CD4-positive, alpha-beta T cell treated with Interleukin-6 at 100 ng/mL for 8 hours (primary cell): ENCODE measurements at places on chromosomes 3 and 15.

DNA sequence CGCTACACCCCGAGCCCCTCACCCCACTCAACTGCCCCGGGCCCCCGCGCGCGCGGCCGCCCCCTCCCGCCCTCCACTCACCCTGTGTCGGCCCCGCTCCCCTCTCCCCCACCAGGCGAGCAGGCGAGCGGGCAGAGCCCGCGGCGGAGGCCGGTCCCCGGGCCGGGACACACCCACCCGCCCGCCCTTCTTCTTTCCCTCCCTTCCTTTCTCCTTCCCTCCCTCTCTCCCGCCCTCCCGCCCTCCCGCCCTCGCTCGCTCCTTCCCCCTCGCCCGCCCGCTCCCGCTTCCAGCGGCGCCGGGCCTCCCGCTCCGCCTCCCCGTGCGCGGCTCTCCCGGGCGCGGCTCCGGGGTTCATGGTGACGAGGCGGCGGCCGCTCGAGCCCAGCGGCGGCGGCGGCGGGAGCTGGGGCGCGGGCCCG lies at the start of gene CTDSPL:
CTDSPL (plus strand) TSS at position 261 of the 422 bp plus-strand sequence. CDS start 320 bp downstream, outside the sequence.
- no peak for DNase-seq

GRCh38 chr15:64247535-64247905 lies 84.7 kb upstream of the PPIB start:
- DNase-seq = no peak

DNA sequence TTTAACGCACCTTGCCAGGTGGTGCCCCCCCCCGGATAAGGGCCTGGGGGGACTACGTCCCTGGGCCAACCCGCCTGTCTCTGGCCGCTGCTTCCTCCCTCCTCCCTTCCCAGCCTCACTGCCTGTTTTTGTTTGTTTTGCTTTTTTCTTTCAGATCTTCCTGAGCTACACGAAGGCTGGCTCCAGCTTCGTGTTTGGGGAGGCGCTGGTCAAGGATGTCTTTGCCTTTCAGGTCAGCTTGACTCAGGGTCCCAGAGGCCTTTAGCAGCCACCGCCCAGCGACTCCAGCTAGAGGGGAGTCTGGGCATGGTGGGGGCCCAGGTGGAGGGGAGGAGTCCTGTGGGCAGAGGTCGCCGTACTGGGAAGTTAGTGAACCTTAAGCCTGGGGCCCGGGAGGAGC lies 24.1 kb downstream of the SLC28A1 start:
- no peak for DNase-seq

DNA sequence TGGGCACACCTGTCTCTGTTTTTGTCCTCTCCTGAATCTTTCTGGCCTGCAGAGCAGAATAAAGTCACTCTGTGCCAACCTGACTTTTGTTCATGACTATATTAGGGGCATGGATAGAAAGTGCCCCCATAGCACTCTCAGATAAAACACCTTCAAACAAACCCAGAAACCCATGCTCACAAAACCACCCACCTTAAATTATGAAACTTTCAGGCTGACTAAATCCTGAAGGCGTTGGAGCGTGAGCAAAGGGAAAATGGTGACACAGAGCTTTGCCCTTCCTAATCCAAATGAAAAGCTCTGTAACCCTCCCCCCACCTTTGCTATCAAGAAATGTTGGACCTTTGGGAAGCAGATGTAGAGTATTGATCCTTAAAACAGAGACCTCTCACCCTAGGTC lies 138.9 kb downstream of the IGF1R start:
- DNase-seq = no peak

DNA sequence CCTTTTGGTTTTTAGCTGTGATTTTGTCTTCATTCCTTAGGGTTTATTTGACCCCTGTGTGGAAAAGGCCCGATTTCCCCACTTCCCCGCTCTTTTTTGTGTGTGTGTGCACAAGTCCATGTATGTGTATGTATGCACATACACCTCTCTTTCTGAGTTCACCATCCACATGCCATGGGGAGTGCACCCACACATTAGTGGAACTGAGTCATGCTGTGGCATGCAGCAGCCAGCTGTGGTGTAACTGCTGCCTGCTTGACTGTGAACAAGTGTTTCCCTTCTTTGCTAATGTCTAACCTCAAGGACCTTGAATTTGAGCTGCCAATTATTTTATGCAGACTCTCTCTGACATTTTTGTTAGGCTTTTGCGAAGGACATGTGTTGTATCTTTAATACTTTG lies 434.9 kb upstream of the TPM1 start:
- DNase-seq = no peak
